ENCODE measurements at places on chromosomes 5 and 9.

- no peak for DNase-seq
These were observed 56.5 kb downstream of the SPOCK1 start for GRCh38 chr5:137442660-137443059.

DNA sequence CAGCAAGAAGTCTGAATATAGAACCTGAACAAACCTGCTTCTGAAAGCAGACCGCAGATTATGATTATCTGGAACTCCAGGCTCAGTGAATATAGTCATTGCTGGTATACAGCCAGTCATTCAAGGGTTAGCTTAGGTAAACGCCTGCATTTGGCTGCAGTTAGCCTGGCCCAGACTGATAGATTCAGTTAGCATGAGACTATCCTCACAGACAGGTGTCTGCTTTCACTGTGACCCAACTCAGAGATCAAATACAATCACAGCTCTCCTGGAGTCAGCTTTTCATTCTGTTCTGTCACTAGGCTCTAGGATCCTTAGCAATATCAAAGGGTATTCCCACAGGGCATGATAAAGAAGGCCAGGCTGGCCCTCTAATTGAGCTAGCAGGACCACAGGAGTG lies 138.6 kb upstream of the PLCXD3 start:
- DNase-seq = no peak

DNA sequence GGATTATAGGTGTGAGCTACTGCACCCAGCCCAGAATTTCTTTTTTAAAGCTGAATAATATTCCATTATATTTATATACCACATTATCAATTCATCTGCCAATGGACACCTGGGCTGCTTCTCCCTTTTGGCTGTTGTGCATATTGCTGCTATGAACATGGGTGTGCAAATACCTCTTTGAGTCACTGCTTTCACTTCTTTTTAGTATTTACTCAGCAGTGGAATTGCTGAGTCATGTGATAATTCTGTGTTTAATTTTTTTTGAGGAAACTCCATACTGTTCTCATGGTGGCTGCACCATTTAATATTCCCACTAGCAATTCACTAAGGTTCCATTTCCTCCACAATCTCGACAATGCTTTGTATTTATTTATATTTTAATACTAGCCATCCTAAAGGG lies 36.1 kb upstream of the KIF4B start:
- peak; percentile 16 for DNase-seq

DNA sequence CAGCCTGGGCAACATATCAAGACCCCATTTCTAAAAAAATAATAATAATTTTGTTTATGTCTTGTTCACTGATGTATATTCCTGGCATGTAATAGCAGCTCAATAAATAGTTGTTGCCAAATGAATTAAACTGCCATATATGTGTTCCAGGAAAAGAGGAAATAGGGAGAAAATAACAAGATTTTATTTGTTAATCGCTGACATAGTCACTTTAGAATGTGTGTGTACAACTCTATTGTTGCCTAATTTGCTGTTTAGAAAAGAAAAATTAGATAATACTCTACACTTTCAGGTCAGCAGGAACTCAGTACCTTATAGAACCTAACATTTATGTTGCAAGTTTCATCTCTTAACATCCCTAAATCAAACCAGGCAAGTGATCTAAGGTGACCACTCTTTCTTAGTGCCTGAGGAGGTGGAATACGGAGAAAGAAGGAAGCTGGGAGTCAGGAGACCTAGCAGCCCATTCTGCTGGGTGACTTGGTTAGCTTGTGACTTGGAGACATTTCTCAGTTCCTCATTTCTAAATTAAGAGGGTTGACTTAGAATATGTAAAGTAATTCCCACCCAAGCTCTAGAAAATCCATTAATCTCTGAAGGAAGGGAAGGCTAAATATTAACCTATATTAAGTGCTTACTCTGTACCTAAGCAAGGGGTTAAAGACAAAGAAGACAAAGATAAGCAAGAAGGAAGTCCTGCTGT lies 110.3 kb upstream of the IQGAP2 start:
- peak; percentile 52 for DNase-seq

- DNase-seq = peak; percentile 39
These were observed 6.9 kb downstream of the RHOBTB3 start for GRCh38 chr5:95738072-95738471.

GRCh38 chr9:16139774-16140173 lies 586.9 kb downstream of the CCDC171 start:
- no peak for DNase-seq

GRCh38 chr5:169416583-169417196 lies 115.8 kb upstream of the SLIT3 start:
- DNase-seq = peak; percentile 87

GRCh38 chr5:139763930-139764791 lies 31.4 kb upstream of the PSD2 start:
- DNase-seq = no peak

- peak; percentile 42 for DNase-seq
These were observed 1042.3 kb downstream of the CDH12 start for GRCh38 chr5:21810737-21811316.

DNA sequence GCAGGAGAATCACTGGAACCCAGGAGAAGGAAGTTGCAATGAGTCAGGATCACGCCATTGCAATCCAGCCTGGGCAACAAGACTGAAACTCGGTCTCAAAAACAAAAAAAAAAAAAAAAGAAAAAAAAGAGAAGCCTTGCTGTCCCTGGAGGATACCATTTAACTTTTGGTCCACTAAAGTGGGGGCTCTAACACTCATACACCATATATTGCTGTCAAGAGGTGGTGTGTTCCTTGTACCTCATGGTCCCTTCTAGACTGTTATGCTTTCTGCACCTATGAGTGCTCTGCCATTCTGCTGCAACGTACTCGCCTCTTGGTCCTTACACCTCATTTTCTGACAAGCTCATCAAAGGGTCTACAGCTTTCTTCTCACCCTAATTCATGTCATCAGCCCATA lies 52.2 kb upstream of the ISOC1 start:
- no peak for DNase-seq
